ENCODE measurements at places on chromosomes 2 and 18.
A peak's percentile ranks its signal among the peaks of the same experiment; 100 is the strongest.

GRCh38 chr2:134657650-134658250 is 61.0 kb downstream of the TMEM163 start:
- DNase-seq, result no peak

- no peak for DNase-seq
Observed at GRCh38 chr18:63236406-63236805, 83.2 kb downstream of the BCL2 start.

GRCh38 chr18:76566987-76567386 is 71.9 kb upstream of the ZNF516 start:
- no peak for DNase-seq

GRCh38 chr2:239966853-239967552 is 58.1 kb downstream of the NDUFA10 start:
- no peak for DNase-seq

DNA sequence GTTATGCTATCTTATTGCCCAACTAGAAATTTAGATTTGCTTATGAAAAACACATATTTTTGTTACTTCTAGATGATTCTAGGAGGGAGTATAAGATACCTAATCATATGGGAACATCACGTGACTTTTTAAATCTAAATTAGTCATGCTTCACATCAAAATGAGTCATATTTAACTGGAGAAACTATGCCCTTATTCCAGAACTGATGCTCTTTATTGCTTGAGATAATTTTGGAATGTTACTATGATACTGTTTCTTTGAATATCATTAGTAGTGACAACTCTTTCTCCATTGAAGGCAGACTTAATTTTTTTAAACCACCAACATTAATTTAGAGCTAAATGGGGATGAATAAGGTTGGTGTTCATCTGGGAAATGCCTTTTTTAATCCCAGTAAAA is 19.9 kb upstream of the ELAC1 start:
- no peak for DNase-seq

DNA sequence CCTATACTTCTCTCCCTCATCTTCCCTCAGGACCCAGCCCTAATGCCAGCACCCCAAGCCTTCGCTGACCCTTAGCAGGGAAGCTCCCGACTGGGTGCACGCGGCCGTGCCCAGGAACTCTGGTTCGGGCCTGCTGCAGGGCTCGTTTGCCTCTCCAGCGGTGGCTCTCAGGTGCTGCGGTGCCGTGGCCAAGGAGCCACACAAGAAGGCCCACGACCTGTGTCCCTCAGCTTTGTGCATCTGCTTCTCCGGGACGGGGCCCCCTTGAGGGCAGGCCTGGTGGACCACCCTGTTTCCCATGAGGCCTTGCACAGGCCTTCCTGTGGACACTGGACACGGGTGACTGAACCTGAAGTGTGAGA is 17.7 kb downstream of the BOK start:
- DNase-seq, result no peak

DNA sequence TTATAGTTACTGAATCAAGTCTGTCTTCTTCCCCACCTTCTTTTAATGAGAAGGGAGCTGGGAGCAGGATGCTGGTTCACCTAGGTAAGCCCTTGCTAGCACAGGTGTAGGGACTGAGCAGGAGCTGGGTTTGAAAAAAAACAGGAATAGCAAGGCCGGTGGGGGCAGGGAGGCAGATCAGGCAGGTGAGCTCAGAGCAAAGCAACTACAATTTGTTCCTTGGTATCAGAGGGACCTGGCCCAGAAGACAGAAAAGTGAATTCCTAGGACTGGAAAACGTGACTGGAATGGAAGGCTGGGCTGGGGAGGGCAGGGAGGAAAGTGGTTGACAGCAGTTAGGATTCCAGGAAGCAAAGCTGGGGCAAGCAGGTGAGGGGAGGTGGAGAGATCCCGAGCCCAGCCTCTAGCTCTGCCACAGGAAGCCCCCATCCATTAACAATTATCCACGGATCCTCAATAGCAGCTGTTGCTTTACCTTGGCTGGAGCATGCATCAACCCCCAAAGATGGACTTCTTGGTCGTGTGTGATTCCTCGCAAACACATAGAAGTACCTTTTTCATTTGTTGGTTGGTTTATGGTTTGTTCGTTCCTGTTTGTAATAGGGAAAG is 118.4 kb downstream of the LNPK start:
- DNase-seq, result no peak

GRCh38 chr2:97728091-97728731 is 14.8 kb downstream of the ZAP70 start:
- DNase-seq, result no peak

GRCh38 chr2:165681841-165682240 is 112.2 kb downstream of the GALNT3 start:
- DNase-seq, result peak; percentile 35

GRCh38 chr2:26530696-26531095 is 52.8 kb upstream of the OTOF start:
- DNase-seq, result no peak

DNA sequence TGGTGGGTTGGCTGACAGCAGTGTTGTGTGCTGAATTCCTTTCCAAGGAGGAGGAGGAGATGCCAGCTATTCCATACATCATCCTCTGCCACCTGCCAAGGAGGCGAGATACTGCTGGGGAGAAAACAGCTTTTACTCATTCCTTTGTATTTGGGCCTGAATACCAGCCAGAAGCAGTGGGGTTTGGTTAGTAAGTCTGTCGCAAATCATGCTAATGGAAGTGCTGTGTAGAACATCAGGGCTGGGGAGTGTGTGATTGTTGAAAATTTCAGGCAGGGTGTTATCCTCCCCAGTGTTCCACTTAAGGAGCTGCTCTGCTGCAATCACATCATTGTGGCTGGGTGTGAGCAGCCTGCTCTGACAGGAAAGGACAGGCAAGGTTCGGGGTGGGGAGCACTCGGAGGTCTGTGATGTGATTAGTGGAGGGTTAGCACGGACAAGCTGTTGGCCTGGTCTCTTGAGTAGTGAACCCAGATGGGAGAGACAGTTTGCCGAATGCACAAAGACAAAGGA is 128.2 kb upstream of the DLX2 start:
- no peak for DNase-seq
